ENCODE measurements at places on chromosomes 3 and 15.

DNA sequence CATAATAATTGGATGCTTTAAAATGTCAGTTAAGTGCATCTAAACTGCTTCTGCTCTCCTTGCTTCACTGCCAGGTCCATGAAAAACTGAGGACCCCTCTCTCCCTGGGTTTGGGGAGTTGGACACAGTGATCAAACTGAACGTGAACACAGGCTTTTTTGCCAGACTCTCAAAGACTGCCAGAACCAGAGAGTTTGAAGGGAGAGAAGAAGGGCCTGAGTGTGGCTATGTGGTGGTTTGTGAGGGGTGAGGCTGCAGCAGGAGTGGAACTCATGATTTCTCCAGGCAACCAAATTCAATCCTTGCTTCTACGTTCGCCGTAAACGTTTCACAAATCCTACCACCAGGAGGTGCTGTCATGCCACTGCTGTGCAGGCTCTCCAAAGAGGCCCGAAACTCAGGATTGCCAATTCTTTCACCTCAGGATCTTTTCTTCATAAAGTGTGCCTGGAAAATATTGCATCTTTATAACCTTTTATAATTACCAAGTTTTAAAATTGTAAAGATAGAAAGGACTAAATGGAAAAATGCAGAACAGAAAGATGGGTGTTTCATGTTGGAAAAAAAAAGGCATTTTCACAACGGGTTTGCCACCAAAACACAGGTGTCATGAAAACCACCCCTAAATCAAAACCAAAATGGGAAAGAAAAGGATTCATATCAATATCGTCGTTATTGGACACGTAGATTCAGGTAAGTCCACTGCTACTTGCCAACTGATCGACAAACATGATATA lies 19.7 kb downstream of the TM4SF4 start:
- peak; percentile 38 for DNase-seq

GRCh38 chr15:25582886-25583285 lies 144.1 kb upstream of the UBE3A start:
- no peak for DNase-seq

DNA sequence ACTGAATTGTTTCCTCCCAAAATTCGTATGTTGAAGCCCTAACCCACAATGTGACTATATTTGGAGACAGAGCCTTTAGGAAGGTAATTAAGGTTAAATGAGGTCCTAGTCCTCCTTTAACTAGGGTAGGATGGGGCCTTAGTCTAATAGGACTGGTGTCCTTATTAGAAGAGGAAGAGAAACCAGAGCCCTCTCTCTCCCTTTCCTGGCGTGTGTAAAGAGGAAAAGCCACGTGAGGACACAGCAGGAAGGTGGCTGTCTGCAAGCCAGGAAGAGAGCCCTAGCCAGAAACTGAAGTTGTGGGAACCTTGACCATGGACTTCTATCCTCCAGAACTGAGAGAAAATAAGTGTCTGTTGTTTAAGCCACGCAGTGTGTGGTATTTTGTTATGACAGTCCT lies 94.3 kb downstream of the OXNAD1 start:
- DNase-seq: no peak

GRCh38 chr3:99969136-99969535 lies 145.2 kb downstream of the FILIP1L start:
- DNase-seq: no peak

- peak; percentile 47 for DNase-seq
These were observed 19.2 kb downstream of the P3H2 start for GRCh38 chr3:190101320-190102011.

GRCh38 chr3:129587566-129588210 lies 18.8 kb downstream of the PLXND1 start:
- DNase-seq: no peak

GRCh38 chr3:66299891-66300290 lies 79.1 kb downstream of the SLC25A26 start:
- no peak for DNase-seq
